Stimulated activated CD8-positive, alpha-beta memory T cell treated with anti-CD3 and anti-CD28 coated beads, Interleukin-4, amount 100 ng/mL, for 24 hours (primary cell): ENCODE measurements at places on chromosomes 12 and 14.

DNA sequence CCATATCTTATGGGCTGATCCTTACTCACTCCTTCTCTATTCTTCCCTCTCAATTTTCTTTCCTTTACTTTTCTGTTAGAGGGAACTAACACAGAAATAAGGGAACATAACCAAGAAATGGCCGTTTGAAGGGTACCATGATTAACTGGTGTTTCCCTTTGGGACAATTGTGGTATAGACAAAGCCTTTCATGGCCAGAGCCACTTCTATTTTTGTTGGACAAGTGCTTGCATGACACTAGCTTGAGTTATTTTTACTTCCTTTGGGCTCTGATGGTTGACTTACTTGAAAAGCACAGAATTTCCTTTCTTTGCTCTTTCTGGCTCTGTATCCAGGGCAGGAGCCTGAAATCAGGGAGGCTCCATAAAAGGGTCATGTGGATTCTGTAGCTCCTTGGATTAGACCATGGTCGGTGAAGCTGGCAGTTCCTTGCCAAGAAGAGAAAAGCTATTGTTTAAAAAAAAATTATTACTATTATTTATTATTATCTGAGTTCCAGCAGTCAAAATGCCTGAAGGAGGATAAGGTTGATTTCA lies 130.6 kb downstream of the KTN1 start:
- DNase-seq: no peak

DNA sequence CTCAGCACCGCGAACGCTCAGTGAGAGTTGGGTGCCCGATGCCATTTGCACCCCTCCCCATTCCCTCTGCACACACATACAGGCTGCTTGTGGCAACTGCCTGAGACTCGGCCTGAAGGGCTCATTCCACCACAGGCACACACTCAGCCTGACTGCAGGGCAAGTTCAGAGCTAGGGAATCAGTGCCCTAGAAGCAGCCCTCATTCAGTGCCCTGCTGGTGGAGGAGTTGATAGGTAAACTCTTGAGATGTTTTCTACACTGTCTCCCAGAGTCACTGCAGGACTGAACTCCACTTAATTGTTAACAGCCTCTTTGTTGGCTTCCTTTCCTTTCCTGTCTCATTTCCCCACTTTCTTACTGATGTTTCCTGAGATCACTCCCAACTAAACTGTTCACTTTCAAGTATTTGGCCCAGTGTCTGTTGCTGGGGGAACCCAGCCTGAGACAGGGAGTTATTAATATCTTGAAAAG lies 16.9 kb downstream of the PPP1R36 start:
- DNase-seq: no peak

DNA sequence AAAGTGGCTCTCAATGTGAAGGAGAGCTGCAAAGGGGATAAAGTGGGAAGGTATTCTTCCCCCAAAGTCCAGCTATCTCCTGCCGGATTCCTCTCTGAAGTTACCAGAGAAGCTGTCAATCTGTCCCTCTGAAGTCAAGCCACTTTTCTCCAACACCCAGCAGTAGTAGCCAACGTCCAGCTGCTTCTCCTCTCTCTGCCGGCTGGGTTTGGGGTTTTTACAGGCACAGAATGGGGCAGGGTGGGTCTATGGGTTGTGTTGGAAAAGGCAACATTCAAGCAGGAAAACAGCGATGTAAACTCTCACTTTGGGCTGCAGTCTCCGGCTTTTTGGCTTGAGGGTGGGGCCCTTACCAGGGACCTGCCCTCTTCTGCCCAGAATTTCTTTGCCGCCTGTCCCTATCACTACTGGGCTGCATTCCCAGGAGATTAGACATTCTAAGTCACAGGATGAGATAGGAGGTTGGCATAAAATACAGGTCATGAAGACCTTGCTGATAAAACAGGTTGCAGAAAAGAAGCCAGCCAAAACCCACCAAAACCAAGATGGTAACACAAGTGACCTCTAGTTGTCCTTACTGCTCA lies 16.3 kb downstream of the CAPZA3 start:
- no peak for DNase-seq

DNA sequence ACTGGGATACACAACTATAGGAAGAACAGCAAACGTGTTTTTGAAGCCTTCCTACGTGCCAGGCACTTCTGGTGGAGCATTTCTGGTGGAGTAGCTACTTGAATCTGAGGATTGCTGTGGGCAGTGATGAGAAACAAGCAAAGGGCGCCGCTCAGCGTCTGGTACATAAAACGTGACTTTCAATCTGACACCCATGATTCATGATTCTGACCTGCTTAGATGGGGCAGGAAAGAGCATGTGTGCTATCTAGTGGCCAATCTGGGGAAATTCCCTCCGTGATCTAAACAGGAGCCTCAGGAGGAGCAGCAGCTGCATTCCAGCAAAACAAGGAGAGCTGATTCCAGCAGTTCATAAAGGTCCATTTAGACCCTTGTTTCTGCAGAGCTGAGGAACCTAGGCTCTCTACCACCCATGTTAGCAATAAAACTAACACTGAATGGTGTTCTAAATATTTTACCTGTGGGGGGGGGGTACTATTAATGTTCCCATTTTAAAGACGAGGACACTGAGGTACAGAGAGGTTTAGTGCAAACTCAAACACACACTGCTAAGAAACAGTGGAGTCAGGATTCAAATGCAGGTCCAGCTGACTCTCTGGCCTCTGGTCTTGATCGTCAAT lies 37.8 kb downstream of the PAH start:
- no peak for DNase-seq

- no peak for DNase-seq
Measured at GRCh38 chr12:81541121-81541520, 218.0 kb downstream of the PPFIA2 start.

DNA sequence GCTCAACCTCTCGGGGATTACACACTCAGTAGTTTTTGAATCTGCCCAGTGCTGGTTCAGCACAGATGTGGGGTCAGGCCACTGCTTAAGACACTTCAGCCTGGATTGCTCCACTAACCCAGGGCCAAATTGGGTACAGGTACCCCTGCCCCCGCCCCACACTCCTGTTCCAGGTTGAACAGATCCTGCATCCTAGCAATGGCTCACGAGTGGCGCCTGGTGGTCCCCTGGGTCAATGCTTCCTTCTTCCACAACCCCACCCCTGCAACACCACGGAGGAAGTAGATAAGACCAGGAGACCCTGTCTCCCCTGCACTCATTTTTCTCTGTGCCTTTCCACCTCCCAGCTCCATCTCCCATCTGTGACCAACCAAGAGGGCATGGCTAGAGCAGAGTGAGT lies 108.4 kb downstream of the ESRRB start:
- no peak for DNase-seq

DNA sequence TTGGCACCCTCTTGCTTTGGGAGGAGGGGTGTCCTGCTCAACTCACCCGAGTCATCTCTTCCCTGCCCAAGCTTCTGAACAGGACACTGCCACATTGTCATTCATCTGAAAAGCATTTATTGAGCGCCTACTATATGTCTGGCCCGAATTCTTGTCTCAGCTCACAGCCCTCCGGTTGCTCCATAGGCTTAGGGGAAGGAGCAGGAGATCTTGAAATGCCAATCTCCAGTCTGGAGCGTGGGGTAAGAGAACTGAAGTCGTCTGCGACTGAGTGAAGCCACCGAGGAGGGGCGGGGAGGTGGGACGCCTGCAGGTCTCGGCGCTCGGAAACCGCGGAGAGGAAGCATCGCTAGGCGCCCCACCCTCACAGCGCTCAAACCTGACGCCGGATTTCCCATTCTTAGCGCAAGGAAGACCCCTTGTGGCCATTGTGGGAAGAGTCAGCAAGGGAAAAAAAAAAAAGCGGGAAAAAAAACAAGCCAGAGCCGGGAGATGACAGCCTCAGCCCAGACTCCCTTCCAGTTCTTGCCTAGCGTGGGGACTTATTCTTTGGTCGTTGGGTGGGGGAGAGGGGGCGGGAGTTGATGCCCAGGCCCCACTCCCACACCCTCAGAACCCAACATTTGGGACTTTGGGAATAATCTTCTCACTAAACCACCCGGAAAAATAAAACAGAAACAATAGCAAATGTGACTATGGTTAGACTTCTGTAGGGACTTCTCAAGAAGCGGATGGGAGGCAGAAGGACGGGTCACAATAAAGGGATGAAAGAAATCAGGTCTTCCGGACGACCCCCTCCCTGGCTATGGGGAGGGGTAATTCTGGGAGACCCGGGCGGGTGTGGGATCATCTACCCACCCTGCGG lies 28.2 kb upstream of the SMUG1 start:
- peak; percentile 68 for DNase-seq

- DNase-seq: no peak
Measured at GRCh38 chr14:75238756-75239455, 39.7 kb upstream of the FOS start.

DNA sequence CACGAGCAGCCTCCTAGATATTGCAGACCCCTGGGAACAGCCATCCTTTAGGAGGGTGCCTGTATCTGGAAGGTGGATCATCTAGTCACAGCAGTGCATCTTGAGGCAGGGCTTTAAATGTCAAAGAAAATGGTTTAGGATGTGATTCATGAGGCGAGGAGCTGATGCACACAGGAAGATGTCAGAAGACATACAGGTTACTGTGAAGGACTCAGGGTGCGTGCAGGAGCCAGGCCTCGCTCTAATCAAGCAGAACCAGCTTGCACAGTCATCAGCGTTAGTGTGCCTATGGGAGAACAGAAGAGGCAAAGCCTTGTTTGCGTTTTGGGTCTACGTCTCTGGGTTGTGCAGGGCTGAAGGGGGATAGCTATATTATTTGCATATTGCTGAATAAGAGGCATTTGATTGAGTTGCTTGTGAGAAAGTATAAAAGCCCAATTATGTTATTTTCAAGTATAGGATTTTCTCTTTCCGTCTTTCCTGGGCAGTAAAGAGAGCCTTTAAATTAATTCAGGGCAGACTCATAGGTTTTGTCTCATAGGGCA lies 77.3 kb upstream of the RPH3A start:
- no peak for DNase-seq
